ENCODE measurements at places on chromosomes 6 and 20.

GRCh38 chr20:53559816-53560215 is 33.8 kb downstream of the ZNF217 start:
- DNase-seq = no peak

DNA sequence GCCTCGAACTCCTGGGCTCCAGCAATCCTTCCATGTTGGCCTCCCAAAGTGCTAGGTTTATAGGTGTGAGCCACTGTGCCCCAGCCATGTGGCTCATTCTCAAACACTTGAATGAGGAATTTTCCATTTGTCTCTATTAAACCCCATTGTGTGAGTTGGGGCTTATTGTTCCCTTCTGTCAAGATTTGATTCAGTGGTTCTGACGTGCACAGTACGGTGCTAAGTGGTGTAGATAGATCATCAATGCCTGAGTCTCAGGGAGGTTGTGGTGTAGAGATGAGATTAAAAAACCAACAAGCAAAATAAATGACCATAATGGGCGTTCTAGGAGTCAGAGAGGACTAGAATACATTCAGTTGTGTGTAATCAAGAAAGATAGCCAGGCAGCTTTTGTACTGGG is 335.6 kb downstream of the PRL start:
- DNase-seq = no peak

DNA sequence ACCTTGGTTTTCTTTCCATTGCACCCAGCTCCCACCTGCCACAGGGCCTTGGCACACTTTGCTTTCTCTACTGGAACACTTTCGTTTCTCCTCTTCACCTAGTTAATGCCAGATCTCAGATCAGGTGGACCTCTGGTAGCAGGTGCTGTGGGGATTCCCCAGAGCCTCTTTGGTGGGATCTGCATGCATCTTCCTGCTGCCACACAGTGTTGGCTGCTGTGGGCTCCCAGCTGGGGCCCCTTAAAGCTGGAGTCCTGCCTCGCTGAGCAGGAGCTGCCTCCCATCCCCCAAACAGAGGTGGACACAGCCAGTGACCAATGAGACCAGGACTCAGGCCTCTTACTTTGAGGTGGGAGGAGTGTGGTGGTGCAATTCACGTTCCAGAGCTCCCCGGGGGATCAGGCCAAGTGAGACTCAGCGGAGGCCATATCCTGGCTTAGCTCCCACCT is 28.4 kb downstream of the CEBPB start:
- DNase-seq = no peak

DNA sequence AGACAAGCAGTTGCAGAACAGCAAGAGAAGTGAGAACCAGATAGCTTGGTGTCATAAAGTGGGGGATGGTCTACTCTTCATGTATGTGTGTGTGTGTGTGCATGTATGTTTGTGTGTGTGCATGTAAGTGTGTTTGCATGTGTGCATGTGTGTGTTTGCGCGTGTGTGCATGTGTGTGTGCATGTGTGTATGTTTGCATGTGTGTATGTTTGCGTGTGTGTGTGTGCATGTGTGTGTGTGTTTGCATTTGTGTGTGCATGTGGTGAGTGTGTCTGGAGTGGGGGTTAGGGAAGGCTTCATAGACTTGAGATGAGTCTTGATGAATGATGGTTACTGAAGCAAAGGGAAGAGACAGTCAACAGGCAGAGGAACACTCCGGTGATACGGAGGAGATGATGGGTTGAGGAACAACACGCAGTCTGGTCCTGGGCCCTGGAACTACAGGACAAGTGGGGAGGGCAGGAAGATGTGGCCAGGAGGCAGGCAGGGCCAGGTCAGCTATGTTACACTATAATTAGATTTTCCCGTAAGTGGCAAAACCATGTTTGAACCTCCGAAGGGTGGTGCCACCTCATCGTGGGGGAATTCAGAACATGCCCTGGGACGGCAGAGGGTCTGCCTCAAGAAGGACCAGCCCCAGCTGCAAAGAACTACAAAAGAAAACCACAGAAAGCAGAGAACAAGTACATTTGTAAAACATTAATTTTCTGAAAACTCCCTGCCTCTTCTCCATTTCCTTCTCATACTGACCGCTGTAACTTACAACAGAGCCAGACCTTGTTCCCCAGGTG is 38.7 kb upstream of the PDE10A start:
- no peak for DNase-seq

GRCh38 chr6:113859349-113860180 is 2.4 kb downstream of the MARCKS start:
- no peak for DNase-seq

GRCh38 chr6:134247231-134247833 is 70.6 kb downstream of the SGK1 start:
- DNase-seq = no peak

GRCh38 chr20:62641321-62642050 is 817 bp upstream of the SLCO4A1 start:
- DNase-seq = no peak

DNA sequence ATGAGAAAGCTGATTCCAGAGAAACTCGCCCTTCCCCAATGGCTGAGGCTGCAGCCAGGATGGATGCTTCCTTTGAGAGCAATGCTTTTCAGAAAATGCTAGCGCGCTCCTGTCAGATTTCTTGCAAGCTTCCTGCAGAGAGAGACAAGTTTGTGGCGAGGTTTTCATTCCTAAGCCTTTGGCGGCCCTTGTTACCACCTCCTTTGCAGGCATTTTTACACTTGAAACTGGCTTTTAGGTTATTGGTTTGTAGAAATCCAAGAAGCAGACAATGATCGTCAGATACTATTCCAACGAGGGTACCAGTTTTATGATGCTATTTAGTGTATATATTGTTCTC is 1.1 kb downstream of the FNDC1 start:
- no peak for DNase-seq

DNA sequence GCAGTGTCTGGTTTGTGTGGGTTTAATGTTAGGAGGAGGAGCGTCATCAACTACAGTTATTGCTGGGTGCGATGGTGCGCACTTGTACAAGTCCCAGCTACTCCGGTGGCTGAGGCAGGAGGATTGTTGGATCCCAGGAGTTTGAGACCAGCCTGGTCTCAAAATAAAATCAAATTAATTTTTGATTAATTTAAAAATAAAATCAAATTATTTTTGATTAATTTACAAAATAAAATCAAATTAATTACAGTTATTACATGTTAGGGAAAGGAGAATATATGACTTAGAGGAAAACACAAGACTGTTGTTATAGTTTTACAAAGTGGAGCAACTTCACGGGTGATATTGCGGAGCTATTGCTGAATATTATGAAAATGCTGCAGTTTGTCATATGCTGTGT is 34.7 kb upstream of the ADGRF5 start:
- no peak for DNase-seq

DNA sequence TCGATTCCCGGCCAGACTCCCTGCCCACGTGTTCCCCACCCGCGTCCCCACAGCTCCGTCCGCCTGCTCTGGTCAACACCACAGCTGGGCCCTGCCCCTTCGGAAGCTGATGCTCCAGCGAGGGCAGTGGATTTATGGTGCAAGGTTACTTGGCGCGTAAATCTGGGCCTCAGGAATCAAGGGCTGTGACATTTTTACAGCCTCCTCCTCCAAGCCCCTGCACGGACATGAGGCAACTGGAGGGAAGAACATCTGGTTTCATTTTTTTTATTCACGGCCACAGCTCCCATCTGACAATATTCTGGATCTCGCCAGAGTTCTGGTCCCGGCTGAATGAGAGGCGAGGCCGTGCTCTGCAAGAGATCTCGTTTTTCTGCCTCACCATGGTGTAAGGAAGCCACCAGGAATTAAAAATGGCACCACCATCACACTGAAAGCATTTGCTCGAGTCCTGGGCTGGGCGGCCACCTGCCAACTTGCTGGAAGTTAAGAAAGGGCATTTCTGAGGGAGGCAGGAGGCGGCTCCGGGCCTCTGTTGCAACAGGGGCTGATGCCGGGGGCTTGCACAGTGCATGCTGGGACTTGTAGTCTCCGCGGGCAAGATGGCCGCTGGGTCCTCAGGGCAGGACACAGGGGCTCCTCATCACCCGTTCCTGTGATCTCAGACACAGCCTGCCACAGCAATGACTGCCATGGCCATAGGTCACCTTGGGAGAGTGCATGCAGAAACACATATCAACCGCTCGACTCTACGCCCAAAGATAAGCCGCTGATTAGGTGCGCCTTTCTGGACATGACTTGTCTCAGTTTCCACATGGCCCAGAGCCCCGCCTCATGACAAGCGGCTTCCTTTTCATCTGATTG is 148.5 kb downstream of the LY86 start:
- no peak for DNase-seq

GRCh38 chr6:46893648-46894047 is 28.1 kb downstream of the ADGRF5 start:
- DNase-seq = no peak

- no peak for DNase-seq
These were observed 85.6 kb upstream of the CARMIL1 start for GRCh38 chr6:25193460-25194171.

GRCh38 chr6:51684603-51685002 is 402.8 kb downstream of the PKHD1 start:
- DNase-seq = no peak

GRCh38 chr6:44086931-44087574 is 40.2 kb downstream of the MRPL14 start:
- no peak for DNase-seq

DNA sequence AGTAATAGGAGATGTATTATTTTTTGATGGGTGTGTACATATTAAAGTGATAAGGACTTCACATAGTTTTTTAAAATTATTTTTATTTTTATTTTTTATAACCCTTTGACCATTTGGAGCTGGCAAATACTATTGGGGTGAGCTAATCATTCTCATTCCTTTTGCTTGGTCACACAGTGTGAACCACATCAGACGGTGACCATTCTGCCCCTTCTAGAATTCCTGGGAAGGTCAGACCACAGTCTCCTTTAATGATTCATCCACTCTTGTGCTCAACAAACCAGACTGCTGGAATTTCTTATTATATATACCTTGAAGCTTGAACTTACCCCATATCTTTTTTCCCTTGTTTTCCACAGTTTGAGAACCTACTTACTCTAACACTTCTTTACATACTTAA is 23.9 kb upstream of the PRL start:
- no peak for DNase-seq

DNA sequence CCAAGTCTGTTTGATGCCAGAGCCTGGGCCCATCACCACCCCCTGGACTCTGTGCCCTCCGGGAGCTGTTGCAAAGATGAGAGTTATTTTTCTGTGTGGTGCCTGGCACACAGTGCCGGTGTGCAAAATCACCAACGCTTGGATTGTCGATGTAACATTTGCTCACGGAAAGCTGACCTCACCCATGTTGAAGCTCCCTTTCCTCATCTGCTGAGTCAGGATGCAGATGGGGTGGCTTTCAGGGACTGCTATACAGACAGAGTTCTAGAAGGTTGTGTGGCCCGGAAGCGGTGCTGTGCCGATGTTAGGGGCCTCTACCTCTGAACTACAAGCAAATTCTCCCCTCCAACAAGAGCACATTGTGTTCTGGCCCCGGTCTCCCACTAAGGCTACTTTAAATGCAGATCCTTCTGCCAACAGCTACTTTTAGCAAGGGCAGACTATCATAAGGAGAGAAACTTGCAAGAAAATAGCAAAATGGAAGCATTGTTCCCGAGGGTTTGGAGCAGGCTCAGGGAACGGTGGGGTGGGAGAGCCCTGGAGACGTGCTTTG is 34.0 kb downstream of the EYA2 start:
- DNase-seq = no peak

DNA sequence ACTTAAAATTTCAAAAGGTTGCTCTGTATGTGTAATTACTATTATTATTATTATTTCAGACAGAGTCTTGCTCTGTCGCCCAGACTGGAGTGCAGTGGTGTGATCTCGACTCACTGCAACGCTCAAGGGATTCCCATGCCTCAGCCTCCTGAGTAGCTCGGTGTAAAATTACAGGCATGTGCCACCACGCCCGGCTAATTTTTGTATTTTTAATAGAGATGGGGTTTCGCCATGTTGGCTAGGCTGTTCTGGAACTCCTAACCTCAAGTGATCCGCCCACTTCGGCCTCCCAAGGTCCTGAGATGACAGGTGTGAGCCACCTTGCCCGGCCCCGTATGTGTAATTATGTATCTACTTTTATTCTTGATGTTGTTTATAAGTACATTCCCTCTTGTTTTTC is 65.3 kb upstream of the ZNF217 start:
- DNase-seq = no peak

DNA sequence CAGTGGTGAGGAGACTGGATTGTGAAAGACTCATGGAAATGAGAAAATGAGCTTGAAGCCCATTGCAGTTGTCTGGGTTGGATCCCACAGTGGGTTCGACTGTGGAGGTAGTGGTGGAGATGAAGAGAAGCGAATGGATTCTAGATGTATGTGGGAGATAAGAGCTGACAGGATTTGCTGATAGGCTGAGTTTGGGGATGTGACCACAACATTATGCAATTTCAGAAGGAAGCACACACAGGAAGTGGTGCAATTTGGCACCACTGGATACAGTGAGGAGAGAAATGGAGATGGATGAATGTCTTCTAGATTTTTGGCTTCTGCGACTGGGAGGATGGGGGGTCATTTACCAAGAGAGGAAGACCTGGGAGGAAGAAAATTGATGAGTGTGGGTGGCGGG is 64.4 kb upstream of the MAFB start:
- no peak for DNase-seq

DNA sequence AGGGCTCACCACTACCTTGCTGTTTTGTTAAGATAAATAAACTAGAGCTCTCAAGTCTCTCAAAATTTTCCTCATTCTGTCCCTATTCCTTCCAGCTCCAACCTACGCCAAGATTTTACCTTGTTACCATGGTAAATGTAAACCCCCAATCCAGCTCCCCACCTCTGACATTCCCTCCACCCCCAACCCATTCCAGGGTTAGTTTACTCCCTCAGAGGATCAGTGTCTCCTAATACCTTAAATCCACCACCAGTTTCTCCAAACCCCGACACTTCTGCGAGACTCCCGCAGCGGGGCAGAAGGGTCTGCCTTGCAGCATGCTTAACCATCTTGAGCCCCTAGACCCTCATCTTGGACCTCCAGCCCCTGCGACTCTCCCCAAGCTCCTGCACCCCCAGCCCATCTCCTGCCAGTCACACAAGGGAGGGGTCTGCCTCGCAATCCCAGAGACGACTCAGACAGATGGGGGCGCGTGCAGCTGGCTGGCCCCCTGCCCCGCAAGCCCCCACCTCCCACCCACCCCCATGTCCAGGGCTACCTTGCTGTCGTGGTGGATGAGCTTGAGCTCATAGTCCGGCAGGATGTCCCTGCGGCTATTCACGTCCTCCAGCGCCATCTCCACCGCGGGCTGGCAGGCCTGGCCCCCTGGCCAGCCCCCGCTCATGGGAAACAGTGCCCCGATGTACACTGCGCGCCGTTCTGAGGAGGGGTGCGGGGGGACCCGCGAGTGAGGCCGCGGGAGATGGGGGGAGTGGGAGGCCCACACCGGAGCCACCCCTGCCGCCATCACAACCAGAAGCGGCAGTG is 5.8 kb downstream of the GABBR1 start:
- DNase-seq = no peak

- DNase-seq = no peak
These were observed at the start of gene BTNL2 for GRCh38 chr6:32406857-32407256. TSS of gene BTNL2 (minus strand) at chr6:32407181. CDS start at chr6:32407123, 58 bp downstream.

GRCh38 chr6:31397901-31398525 is 5.4 kb upstream of the MICA start:
- no peak for DNase-seq

- no peak for DNase-seq
These were observed 31.9 kb upstream of the THEMIS start for GRCh38 chr6:127932708-127933107.

All from omental fat pad (tissue), 4 donors.